Stimulated activated CD4-positive, alpha-beta T cell treated with anti-CD3 and anti-CD28 coated beads, Interleukin-4, amount 100 ng/mL, for 24 hours (primary cell): ENCODE measurements at places on chromosomes 13 and 19.

- DNase-seq, result no peak
Measured at GRCh38 chr13:111629457-111629856, 309.0 kb downstream of the TEX29 start.

- no peak for DNase-seq
Measured at GRCh38 chr19:2923510-2923909, 21.3 kb downstream of the ZNF77 start.

DNA sequence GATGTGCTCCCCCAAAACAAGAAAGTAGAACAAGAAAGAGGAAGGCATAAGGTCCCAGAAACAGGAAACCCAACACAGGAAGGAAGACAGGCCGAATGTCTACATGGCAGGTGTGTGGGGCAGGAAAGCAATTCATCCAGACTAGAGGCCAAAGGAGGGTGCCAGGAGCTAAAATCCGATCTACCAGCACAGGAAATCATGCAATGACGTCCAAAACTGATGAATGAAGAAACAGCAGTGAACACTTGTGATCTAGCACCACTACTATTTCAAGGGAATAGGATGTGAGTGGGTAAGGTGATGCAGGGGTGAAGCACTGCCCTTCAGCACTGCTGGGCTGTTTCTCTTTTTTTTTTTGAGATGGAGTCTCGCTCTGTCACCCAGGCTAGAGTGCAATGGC lies 59.1 kb downstream of the DOCK9 start:
- DNase-seq, result no peak

DNA sequence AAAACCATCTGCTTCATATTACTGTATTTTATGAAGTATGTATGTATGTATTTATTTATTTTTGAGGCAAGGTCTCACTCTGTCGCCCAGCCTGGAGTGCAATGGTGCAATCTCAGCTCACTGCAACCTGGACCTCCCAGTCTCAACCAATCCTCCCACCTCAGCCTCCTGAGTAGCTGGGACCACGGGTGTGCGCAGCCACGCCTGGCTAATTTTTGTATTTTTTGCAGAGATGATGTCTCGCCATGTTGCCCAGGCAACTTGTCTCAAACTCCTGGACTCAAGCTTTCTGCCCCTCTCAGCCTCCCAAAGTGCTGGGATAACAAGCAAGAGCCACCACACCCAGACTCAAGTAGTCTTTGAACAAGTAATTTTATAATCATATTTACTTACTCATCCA lies 5.5 kb downstream of the KATNAL1 start:
- no peak for DNase-seq

DNA sequence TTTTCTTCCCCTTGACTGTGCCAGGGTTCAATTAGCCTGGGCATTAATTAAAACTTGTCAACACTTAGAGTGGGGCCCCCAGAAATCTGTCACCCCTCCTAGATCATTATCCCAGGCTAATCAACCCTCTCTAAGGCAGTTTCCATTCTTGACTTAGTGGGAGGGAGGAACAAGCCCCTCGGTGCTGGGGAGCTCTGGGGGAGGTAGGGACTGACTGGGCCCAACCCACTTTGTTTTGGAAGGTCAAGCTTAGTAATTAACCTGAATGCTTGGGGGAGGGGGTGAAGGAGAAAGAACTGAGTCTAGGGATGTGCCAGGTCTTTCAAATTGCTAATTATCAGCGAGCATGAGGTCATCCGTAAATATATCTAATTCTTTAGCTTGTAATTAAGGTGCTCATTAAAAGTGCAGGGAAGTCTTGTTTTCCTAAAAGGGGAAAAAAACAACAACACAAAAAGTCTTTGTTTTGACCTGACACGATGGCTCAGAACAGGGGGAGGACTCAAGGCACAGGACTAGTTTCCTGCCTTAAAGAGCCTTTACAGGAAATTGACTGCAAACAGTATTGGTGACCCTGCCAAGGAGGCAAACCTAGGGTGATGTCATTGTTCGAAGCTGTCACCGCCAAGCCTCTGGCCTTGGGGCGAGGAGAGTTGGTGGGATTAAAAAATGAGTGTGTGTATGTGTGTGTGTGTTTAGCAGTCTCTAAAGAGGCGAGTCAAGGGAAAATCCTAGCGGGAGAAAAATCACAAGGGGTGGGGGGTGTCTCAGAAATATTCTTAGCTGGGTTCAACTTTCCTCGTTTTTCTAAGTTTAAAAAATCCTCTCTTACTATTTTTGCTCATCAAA lies 19.4 kb downstream of the ACTN4 start:
- DNase-seq, result no peak

DNA sequence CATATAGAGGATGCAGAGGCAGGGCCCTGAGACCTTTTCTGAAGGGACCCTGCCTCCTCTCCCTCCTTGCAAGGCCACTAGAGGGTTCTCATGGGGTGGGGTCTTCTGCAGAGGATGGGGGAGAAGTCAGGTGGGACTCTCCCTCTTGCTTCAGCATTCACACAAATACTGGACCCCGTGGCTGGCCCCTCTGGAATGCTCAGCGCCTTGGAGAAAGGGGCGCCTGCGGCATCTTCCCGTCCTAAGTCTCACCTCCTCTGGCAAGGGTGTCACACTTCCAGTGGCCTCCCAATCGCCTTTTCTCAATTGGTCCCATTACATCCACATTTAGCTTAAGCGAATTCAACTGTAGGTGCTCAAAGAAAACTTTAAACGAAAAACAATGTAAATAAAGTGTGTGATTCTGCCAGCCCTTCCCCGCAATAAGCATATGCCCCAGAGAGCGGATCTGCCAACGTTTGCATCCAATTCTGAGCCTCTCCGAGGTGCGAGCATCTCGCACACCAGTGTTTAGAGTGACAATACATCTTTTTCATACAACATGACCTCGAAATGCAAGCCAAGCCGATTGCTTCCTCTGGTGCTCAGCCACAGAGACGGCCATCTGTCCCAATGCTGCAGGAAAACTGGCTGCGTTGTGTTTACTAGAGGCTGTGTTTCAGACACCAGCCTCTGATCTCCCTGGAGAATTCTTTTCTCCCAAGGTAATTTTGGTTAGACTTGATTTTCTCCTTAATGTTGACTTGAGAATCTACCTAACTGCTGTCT lies 69.1 kb upstream of the WASF3 start:
- no peak for DNase-seq
